ENCODE measurements at places on chromosomes 16 and 17.

GRCh38 chr16:80081846-80082245 lies 458.9 kb upstream of the DYNLRB2 start:
- DNase-seq: no peak
- H3K4me3 ChIP-seq: no peak overlapping the region
- H3K27me3 ChIP-seq: peaks cover 27% of the 10 kb centered on the region
- H3K4me1 ChIP-seq: no peaks in the 10 kb centered on the region

GRCh38 chr17:8122422-8122923 lies 1.4 kb downstream of the HES7 start:
- no peaks in the 10 kb centered on the region for H3K36me3 ChIP-seq
- no peak for DNase-seq
- peaks cover 30% of the 10 kb centered on the region for H3K27me3 ChIP-seq
- no peak overlapping the region for H3K27ac ChIP-seq
- peak overlapping the region; percentile 96 for H3K4me3 ChIP-seq

DNA sequence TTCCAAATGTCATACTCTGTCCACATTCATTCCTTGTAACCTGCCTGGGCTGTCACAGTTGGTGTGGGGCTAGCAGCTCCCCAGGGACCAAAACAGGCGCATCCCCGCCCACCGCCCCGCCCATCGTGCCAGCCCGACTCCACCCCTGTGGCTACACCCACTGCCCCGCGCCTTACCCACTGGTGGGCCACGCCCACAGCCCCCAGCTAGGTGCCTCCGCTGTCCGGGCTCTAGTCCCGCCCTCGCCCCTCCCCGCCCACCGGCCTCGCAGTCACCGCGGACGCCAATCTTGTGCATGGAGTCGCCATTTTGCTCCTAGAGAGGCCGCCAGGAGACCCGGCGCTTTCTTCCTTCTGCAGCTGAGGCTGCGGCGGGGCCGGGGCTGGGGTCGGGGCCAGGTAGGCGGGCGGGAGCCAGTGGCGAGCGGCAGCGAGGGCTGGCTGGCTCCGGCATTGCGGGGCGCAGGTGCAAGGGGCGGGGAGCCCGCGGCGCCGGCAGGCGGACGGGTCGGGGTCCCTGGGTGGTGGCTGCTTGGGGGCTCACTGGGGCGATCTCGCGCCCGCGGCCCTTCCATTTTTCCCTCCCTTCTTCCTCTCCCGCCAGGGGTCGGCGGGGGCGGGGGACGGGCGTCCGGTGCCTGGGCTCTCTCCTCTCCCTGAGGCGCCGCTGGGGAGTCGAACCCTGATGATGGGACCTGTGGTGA lies at the start of gene PRPSAP2:
Gene PRPSAP2 (plus strand): TSS at position 268 of the 703 bp plus-strand sequence. CDS start 7,703 bp downstream, outside the sequence.
- peaks cover 4% of the 10 kb centered on the region for H3K36me3 ChIP-seq
- peak within 1 kb of the TSS; percentile 92 for H3K4me3 ChIP-seq
- peaks cover 52% of the 10 kb centered on the region for H3K4me1 ChIP-seq
- peak; percentile 97 for DNase-seq

- peaks cover 1% of the 10 kb centered on the region for H3K27me3 ChIP-seq
- DNase-seq: no peak
- no peaks in the 10 kb centered on the region for H3K36me3 ChIP-seq
- H3K4me3 ChIP-seq: no peak overlapping the region
Measured at GRCh38 chr16:68451676-68452075, 3.4 kb upstream of the SMPD3 start.

- DNase-seq: no peak
- H3K27ac ChIP-seq: no peak overlapping the region
- H3K36me3 ChIP-seq: no peaks in the 10 kb centered on the region
- H3K4me3 ChIP-seq: no peak overlapping the region
- H3K4me1 ChIP-seq: peaks cover 20% of the 10 kb centered on the region
Measured at GRCh38 chr17:48747445-48748363, 19.2 kb upstream of the HOXB13 start.

- DNase-seq: no peak
- no peaks in the 10 kb centered on the region for H3K36me3 ChIP-seq
- H3K4me1 ChIP-seq: no peaks in the 10 kb centered on the region
Measured at GRCh38 chr17:31415004-31415454, 23.6 kb downstream of the RAB11FIP4 start.

- peak overlapping the region; percentile 95 for H3K4me3 ChIP-seq
- peaks cover 3% of the 10 kb centered on the region for H3K36me3 ChIP-seq
- H3K27ac ChIP-seq: peak overlapping the region; percentile 90
- H3K27me3 ChIP-seq: no peaks in the 10 kb centered on the region
Measured at GRCh38 chr17:73192206-73192893, 505 bp upstream of the COG1 start.

DNA sequence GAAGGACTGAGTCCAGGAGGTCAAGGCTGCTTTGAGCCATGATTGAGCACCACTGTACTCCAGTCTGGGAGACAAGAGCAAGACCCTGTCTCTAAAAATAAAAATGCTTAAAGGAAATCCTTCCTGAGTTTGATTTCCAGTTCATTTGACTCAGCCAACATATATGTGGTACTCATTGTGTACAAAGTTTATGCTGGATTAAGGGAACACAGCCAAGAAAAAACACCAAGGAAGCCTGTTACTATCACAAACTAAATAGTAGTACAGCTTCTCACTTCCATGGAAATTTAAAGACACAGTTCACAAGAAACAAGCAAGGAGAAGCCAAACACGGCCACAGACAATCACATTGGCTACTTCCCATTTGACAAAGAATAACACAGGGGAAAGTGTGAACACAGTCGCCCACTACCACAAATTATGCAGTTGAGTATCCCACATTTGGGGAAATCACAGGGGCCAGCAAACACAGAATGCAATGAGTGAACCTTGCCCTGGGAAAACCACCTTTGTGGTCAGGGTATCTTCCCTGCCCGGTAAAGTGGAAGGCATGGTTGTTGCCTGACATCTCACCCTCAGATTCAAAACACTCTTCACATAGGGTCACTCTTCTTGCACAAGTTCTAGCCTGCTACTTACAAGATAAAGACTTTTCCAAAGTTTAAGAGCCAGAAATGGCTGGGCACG lies 14.5 kb downstream of the TEX14 start:
- no peak overlapping the region for H3K27ac ChIP-seq
- H3K27me3 ChIP-seq: peaks cover 7% of the 10 kb centered on the region
- no peaks in the 10 kb centered on the region for H3K36me3 ChIP-seq
- H3K4me3 ChIP-seq: no peak overlapping the region
- H3K4me1 ChIP-seq: peaks cover 8% of the 10 kb centered on the region
- no peak for DNase-seq

GRCh38 chr16:14148016-14148415 lies 76.9 kb downstream of the MRTFB start:
- no peaks in the 10 kb centered on the region for H3K4me1 ChIP-seq
- no peak overlapping the region for H3K27ac ChIP-seq
- no peaks in the 10 kb centered on the region for H3K36me3 ChIP-seq
- no peak overlapping the region for H3K4me3 ChIP-seq
- H3K27me3 ChIP-seq: no peaks in the 10 kb centered on the region
- DNase-seq: no peak

DNA sequence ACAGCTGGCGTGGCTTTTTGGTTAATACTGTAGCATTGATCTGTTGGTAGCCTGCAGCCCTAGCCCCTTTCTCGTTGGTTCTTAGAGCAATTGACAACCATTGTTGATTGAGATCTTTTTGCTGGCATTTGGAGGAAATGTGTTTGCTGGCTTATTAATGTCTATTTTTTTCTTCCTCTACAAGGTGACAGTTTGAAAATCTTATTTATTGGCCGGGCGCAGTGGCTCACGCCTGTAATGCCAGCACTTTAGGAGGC lies 1.8 kb downstream of the ATXN2L start:
- no peak for DNase-seq
- no peaks in the 10 kb centered on the region for H3K27me3 ChIP-seq
- peaks cover 43% of the 10 kb centered on the region for H3K36me3 ChIP-seq
- H3K4me3 ChIP-seq: peak overlapping the region; percentile 99

Data from natural killer cell treated with Interleukin-12 subunit alpha and Interleukin-12 subunit beta and Interleukin-15 and Interleukin-18, amount 100 ng/mL, for 72 hours (primary cell).